ENCODE measurements at places on chromosomes 2 and 18. TPM values are rescaled to one million over a fixed set of nuclear protein-coding genes. Genes with fewer than 3 reads are reported as not detected.
A peak's percentile ranks its signal among the peaks of the same experiment; 100 is the strongest.

DNA sequence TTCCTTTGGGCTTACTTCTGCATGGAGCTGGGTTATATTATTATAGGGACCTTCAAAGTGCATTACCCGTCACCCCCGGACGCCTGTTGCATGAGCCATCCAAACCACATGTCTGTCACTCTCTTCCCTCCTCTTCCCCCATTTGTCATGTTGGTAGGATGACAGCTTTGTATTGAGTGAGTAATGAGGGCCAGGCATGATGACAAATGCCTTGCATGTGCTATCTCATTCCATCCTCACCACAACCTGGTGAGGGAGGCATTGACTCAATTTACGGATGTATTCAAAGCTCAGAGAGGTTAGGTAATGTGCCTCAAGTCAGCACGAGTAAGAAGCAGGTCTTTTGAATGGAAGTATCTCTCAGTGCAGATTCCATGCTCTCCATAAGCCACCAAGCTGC, 510.5 kb upstream of the TNP1 start:
- no peaks in the 10 kb centered on the region for H3K36me3 ChIP-seq
- peaks cover 31% of the 10 kb centered on the region for H3K4me1 ChIP-seq
- no peak overlapping the region for H3K4me3 ChIP-seq
- peak; percentile 69 for DNase-seq
- H3K27ac ChIP-seq: no peak overlapping the region

- no peaks in the 10 kb centered on the region for H3K4me1 ChIP-seq
- no peak for DNase-seq
- no peak overlapping the region for H3K27ac ChIP-seq
- H3K36me3 ChIP-seq: no peaks in the 10 kb centered on the region
Measured at GRCh38 chr2:203543898-203544328, 8.8 kb upstream of the RAPH1 start.

The LIMS4 gene
- total RNA-seq: 2.7 TPM

The ABCB11 gene
- not detected for total RNA-seq

The DCC gene
- not detected for total RNA-seq

The ANXA4 gene
- 9.6 TPM for total RNA-seq

DNA sequence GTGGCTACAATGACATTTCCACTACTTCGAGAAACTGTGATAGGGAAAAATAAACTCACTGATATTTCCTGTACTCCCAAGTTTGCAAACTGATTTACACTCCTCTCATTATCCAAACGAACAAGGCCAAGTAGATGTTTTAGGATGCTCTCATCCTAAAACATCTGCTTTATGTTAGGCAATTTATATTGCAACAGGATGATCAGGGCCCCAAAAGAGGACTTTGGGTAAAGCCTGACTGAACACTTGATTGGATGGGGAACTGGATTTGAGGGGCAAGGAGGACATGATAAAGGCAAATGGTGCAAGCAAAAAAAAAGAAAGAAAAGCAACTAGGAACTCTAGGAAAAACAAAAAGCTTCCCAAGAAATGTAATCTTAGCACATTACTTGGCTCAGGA, 2.1 kb upstream of the HES6 start:
- H3K27me3 ChIP-seq: peaks cover 11% of the 10 kb centered on the region
- H3K4me3 ChIP-seq: no peak overlapping the region
- no peak overlapping the region for H3K27ac ChIP-seq

DNA sequence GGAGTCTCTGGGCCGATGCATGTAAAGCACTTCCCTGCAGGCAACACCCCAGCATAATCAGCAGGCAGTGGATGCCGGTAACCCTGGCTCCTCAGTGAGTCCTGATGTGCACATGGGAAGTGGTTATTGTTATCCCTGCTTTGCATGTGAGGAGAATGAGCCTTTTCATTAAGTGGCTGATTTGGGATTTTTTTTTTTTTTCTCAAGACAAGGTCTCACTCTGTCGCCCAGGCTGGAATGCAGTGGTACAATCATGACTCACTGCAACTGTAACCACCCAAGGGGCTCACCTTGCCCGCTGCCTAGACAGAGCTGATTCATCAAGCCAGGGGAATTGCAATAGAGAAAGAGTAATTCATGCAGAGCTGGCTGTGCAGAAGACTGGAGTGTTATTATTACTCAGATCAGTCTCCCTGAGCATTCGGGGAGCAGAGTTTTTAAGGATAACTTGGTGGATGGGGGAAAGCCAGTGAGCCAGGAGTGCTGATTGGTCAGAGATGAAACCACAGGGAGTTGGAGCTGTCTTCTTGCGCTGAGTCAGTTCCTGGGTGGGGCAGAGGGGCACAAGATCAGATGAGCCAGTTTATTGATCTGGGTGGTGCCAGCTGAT, 95.4 kb downstream of the SOCS6 start:
- no peaks in the 10 kb centered on the region for H3K27me3 ChIP-seq
- peaks cover 24% of the 10 kb centered on the region for H3K4me1 ChIP-seq
- peak overlapping the region; percentile 72 for H3K27ac ChIP-seq
- H3K36me3 ChIP-seq: no peaks in the 10 kb centered on the region

- no peaks in the 10 kb centered on the region for H3K4me1 ChIP-seq
- H3K4me3 ChIP-seq: no peak overlapping the region
- no peaks in the 10 kb centered on the region for H3K27me3 ChIP-seq
Measured at GRCh38 chr18:63373161-63373560, 6.2 kb upstream of the KDSR start.

DNA sequence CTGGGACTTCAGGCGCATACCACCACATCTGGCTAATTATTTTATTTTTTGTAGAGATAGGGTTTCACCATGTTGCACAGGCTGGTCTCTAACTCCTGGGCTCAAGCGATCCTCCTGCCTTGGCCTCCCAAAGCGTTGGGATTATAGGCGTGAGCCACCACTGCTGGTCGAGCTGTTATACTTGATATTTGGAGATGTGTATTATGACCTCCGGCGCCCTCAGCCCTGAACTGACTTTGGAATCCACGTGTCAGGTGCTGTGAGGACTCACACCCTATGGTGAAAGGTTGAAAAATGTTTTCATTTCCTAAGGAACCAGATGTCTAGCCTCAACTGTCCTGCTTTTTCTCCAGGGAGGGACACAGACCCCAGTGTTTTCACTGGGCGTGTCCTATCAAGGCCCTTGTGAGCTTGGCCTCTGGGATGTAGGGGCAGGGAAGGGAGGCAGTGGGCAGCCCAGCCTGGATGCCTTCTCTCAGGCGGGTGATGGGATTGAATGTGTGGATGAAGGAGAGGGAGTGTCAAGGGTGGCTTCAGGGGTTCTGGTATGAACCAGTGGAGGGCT, 56.4 kb upstream of the HAAO start:
- DNase-seq: no peak
- H3K4me1 ChIP-seq: peaks cover 34% of the 10 kb centered on the region
- H3K27me3 ChIP-seq: no peaks in the 10 kb centered on the region
- H3K27ac ChIP-seq: no peak overlapping the region

The MTCL1 gene
- 36.7 TPM for total RNA-seq

GRCh38 chr2:69495008-69495407, 57.8 kb upstream of the NFU1 start:
- H3K4me3 ChIP-seq: no peak overlapping the region
- H3K27me3 ChIP-seq: no peaks in the 10 kb centered on the region
- H3K27ac ChIP-seq: no peak overlapping the region
- DNase-seq: no peak

The CHN1 gene
- total RNA-seq: 35.8 TPM

GRCh38 chr18:56869189-56869777, 218.1 kb downstream of the WDR7 start:
- H3K4me3 ChIP-seq: no peak overlapping the region
- no peak for DNase-seq
- no peaks in the 10 kb centered on the region for H3K27me3 ChIP-seq
- no peaks in the 10 kb centered on the region for H3K36me3 ChIP-seq
- H3K4me1 ChIP-seq: peaks cover 5% of the 10 kb centered on the region

- no peak for DNase-seq
- H3K27ac ChIP-seq: no peak overlapping the region
- H3K4me3 ChIP-seq: no peak overlapping the region
- no peaks in the 10 kb centered on the region for H3K27me3 ChIP-seq
Measured at GRCh38 chr18:72783530-72783929, 84.3 kb downstream of the NETO1 start.

GRCh38 chr2:66070721-66071602, 364.0 kb upstream of the MEIS1 start:
- no peaks in the 10 kb centered on the region for H3K36me3 ChIP-seq
- no peak for DNase-seq
- H3K27me3 ChIP-seq: no peaks in the 10 kb centered on the region
- no peaks in the 10 kb centered on the region for H3K4me1 ChIP-seq
- H3K27ac ChIP-seq: no peak overlapping the region
- H3K4me3 ChIP-seq: no peak overlapping the region

The PLGLB1 gene
- not detected for total RNA-seq

DNA sequence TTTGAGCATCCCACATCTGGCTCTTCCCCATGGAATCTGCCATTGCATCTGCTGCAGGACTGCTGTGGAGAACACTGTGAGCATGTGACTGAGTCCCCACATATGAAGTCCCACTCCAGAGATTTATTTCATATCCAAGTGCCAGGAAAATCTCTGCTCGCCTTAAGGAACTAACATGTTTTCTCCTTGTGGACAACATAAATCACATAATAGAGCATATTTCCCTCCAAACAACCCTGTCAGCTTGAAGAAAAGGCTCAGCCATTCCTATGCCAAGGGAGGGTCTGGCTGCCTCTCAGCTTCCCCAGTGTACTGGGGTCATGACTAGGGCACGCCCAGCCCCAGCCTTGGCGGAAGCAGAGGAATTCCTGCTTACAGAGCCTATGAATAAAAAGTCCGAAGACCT, 193.7 kb downstream of the DNER start:
- H3K27ac ChIP-seq: no peak overlapping the region
- H3K4me3 ChIP-seq: no peak overlapping the region
- DNase-seq: no peak

The MGAT5 gene
- 30.4 TPM for total RNA-seq

DNA sequence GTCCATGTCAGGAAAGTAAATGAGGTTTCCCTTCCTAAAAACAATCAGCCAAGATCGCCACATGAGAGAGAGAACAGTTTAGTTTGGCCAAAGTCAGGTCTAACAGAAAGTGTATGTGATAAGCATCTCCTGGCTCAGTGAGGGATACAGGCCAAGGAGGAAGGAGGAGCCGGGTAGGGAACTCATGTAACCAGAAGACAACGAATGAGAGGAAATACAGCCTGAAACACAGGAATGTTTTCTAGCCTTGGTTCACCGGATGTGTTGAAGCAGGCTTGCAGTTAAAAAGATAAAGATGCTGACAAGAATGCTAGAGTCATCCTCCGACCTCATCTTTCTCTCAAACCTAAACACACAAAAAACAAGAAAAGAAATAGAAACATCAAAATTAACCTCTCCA, 283.9 kb upstream of the SIX2 start:
- H3K4me1 ChIP-seq: peaks cover 4% of the 10 kb centered on the region
- no peak overlapping the region for H3K4me3 ChIP-seq
- no peaks in the 10 kb centered on the region for H3K36me3 ChIP-seq
- no peak overlapping the region for H3K27ac ChIP-seq
- no peaks in the 10 kb centered on the region for H3K27me3 ChIP-seq
- DNase-seq: no peak

The G6PC2 gene
- not detected for total RNA-seq

All from SJSA1 (cell line).